ENCODE measurements at places on chromosomes 7 and 10. TPM values are rescaled to one million over a fixed set of nuclear protein-coding genes. Genes with fewer than 3 reads are reported as not detected.

The KCNMA1 gene
- 4.1 TPM for total RNA-seq

The SPACDR gene
- 0.73 TPM for total RNA-seq

The TSPAN12 gene
- total RNA-seq = 50.5 TPM

The SMARCD3 gene
- 107 TPM for total RNA-seq

The AKR1B15 gene
- 0.24 TPM for total RNA-seq

The IFT22 gene
- 17.0 TPM for total RNA-seq

The RADIL gene
- 7.8 TPM for total RNA-seq

DNA sequence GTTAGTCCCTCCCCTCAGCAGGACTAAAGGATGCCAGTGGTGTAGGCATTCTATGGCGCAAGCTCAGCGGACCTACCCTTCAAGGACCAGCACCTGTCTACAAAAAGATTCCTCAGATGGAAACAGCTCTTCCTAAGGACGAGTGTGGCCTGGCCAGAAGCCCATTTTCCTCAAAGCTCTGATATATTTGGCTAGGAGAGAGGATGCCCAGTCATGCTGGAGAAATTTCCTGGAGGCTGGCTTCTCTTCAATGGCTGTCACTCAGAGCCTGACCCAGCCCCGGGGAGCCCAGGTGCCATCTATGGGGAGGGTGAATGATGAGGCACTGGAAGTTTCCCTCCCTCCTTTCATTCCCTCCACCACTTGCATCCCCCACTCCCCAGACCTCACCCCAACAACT lies 111.5 kb downstream of the PLXNA4 start:
- DNase-seq = peak; percentile 81

GRCh38 chr10:61089251-61089650 lies 145.3 kb upstream of the RHOBTB1 start:
- DNase-seq = no peak

DNA sequence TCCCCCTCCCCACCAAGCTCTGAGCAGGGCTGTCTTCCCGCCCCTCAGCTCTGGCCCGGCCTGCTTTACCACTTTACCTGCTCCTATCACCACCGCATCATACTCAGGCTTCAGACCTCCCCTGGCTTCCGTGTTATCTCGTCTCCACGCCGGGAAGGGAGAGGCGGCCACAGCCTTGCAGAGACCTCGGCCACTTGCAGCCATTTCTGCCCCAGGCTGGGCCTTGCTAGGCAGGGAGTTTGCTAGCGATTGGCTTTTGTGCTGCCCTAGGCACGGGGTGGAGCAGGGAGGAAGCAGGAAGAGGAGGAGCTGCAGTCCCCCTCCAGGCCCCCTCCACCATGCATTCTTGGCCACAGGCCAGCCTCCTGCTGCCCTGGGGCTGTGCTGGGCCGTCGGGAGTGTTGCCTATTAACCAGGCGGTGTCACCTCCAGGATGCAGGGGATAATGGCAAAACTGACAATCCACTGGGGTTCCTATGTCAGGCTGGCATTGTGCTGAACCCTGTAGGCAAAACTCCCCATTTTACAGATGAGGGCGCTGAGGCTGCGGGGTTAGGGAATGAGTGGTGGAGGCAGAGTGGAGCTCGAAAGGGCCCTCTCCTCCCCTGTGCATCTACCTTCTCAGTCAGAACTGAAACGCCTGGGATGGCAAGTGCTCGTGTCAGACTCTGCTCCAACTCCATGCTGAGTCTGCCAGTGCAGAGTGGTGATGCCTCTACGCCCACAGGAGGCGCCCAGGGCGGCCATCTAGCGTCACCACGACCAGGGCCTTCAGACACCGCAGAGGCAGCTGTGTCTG lies at the start of gene PYROXD2:
PYROXD2 (minus strand) TSS at position 251 of the 799 bp plus-strand sequence; CDS start at position 204, 47 bp downstream.
- peak; percentile 93 for DNase-seq

DNA sequence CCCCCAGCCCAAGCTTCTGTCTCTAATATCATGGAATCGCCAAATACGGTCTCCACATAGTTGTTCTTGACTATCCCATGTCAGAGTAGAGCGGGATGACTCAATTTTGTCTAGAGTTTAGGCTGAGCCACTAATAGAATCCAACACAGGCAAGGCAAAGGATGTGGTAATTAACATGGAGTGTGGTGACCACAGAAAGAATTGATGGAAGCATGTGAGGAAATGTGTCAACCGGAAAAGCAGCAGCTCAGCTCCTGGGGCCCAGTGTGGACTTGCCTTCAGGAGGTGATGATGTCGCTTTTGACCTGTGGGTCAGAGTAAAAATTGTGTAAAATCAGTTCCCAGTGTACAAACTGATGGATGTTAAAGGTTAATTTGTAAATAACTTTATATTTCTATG lies 139.3 kb upstream of the KLF6 start:
- no peak for DNase-seq

DNA sequence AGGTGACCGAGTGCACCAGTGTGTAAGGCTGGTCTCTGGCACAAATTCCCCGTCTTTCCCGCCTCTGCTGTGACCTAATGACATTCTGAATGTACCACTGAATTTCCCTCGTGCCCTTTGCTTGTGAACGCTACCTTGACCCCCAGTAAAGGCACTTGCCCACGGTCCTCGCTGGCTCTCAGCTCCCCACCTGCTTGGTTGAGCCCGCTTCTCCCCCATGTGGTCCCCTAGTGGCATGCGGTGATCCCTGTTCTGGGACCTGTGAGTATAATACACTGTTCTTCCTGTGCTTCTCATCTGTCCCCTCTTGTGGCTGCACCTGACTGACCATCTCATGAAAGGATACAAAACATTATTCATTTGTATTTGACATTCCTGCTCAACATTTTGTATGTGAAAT lies 495.7 kb downstream of the INHBA start:
- DNase-seq = no peak

- peak; percentile 41 for DNase-seq
Observed at GRCh38 chr10:75029857-75030256, 81.6 kb upstream of the SAMD8 start.

DNA sequence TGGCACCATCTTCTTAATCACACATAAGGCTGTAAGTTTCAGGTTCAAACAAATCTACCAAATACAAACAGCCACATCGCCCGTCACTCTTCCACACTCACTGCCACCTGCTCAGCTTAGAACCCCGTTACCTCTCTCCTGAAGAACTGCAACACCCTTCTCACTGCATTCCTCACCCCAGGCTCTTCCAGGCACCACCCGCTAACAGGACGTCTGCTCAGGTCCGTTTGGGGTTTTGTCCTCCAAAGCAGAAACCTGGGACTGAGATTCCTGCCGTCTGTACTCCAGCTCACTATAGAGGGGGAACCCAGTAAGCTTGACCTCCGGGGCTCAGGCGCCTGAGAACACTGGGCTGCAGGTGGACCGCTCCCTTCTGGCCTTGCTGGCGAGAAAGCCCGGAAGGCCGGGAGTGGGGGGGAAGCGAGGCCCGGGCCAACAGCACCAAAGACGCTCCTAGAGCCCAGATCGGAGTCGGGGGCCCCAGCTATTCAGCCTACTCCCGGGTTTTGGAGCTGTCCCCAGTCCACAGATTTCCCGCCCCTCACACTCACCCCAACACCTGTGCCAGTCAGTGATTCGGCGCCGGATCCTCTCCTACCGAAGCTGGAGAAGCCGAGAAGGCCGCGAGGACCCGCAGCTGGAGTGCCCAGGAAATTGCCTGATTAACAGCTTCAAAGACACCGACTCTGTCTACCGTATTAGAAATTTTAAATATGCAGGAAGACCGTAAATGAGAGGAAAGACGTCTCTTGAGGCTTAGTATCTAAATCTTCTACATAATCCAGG lies at the start of gene AP3M1:
AP3M1 (minus strand) TSS at position 625 of the 786 bp plus-strand sequence. CDS start 12,449 bp downstream, outside the sequence.
- DNase-seq = peak; percentile 88

DNA sequence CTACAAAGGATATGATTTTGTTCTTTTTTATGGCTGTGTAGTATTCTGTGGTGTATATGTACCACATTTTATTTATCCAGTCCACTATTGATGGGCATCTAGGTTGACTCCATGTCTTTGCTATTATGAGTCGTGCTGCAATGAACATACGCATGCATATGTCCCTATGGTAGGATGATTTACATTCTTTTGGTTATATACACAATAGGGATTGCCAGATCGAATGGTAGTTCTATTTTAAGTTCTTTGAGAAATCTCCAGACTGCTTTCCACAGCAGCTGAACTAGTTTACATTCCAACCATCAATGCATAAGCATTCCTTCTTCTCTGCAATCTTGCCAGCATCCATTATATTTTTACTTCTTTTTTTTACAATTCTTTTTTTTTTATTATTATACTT lies 35.6 kb upstream of the FAM13C start:
- DNase-seq = no peak

DNA sequence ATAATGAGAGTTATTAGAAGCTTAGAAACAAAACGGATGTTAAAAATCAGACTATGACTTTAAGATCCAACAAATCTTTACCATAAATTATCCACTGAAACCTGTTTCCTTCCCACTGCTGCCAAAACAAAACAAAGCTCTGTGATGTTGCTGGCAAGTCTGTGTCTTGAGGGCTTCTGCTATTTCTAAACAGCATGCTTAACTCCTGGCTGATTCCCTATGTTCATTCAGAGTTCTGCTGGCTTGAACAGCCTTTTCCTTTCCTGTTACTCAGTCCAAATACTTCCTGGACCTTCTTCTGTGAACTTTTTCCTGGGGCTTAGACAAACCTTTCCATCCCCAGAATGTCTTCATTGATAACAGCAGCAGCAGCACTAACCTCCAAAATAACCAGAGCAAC lies 448.1 kb downstream of the SORCS1 start:
- DNase-seq = no peak

DNA sequence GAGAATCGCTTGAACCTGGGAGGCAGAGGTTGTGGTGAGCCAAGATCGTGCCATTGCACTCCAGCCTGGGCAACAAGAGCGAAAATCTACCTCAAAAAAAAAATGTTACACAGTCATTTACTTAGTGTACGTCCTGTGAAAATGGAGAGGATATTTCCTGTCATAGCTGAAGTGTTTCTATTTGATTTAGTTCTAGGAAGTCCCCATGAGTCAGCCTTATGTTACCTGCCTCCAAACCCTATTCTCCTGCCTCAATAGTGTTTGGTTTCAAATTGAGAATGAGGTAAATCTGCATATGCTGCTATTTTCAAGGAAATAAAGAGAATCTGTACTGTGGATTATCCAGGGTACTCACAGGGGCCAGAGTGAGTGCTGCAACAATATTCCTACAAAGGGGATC lies 1284.5 kb upstream of the AUTS2 start:
- no peak for DNase-seq

DNA sequence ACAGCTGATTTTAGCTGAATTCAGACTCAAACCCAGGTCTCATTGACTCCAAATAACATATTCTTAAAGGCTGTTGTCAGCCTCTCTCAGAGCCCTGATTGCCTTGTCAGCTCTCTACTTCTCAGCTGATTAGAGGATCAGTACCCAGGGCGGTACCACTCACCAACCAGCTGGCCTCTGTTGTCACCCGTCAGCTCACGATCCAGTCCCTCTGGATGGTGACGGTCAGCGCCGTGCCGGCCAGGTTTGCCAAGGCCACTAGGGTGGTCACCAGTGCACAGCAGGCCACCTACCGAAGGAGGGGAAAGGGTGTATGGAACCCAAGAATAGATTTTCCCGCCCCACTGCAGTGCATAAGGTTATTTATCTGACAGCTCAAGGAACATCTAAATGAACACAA lies 52.3 kb upstream of the TOMM7 start:
- no peak for DNase-seq

- no peak for DNase-seq
Observed at GRCh38 chr7:129434675-129435318, 565 bp downstream of the STRIP2 start.

GRCh38 chr10:29136411-29136810 lies 152.5 kb upstream of the LYZL1 start:
- no peak for DNase-seq
